A549 treated with CORT108297 at 1 μM for 4 hours (cell line): ENCODE measurements at places on chromosomes 5 and 9. TPM values are rescaled to one million over a fixed set of nuclear protein-coding genes. Genes with fewer than 3 reads are reported as not detected.

MCIDAS gene
- 1.6 to 2.6 TPM (median 2.1 TPM) in 5 replicates for total RNA-seq

PCDHGB6 gene
- total RNA-seq, result 0.03 to 0.14 TPM (median 0.09 TPM) in 5 replicates

EIF4E1B gene
- not detected in 5 replicates for total RNA-seq

LMNB1 gene
- total RNA-seq, result 56.2 to 81.4 TPM (median 59.9 TPM) in 5 replicates

SPAG8 gene
- 0.44 to 0.64 TPM (median 0.58 TPM) in 5 replicates for total RNA-seq

SAPCD2 gene
- total RNA-seq, result 15.2 to 28.2 TPM (median 25.3 TPM) in 5 replicates

DMRT2 gene
- total RNA-seq, result 0.05 to 0.10 TPM (median 0.09 TPM) in 4 of 5 replicates, not detected in the other

FIBCD1 gene
- 6.5 to 15.1 TPM (median 12.4 TPM) in 5 replicates for total RNA-seq
